ENCODE measurements at places on chromosomes 13 and 19. TPM values are rescaled to one million over a fixed set of nuclear protein-coding genes. Genes with fewer than 3 reads are reported as not detected.

Gene LIM2
- 0.32 TPM for polyA plus RNA-seq

Gene OR7A5
- not detected for polyA plus RNA-seq

Gene EFNB2
- 133 TPM for polyA plus RNA-seq

Gene DNM2
- 180 TPM for polyA plus RNA-seq

Gene NPAS1
- polyA plus RNA-seq: 1.3 TPM

Gene NTF4
- 4.5 TPM for polyA plus RNA-seq

Gene TJP3
- 10.9 TPM for polyA plus RNA-seq

Gene PEAK3
- 0.21 TPM for polyA plus RNA-seq

Gene CACNG7
- polyA plus RNA-seq: 0.99 TPM

Gene C1QTNF9B
- polyA plus RNA-seq: 0.32 TPM

Gene ZNF121
- polyA plus RNA-seq: 22.1 TPM

Gene DENND1C
- 39.1 TPM for polyA plus RNA-seq

Gene BST2
- 117 TPM for polyA plus RNA-seq

Gene GZMM
- polyA plus RNA-seq: 0.25 TPM

Gene GNA15
- polyA plus RNA-seq: 1.0 TPM

Gene CIRBP
- polyA plus RNA-seq: 817 TPM

Gene TMTC4
- 34.9 TPM for polyA plus RNA-seq

Gene PDX1
- not detected for polyA plus RNA-seq

Gene KLK11
- 0.30 TPM for polyA plus RNA-seq

Gene C1QTNF9
- 0.32 TPM for polyA plus RNA-seq

Gene VSIG10L
- 4.2 TPM for polyA plus RNA-seq

Gene TMEM272
- 0.66 TPM for polyA plus RNA-seq

Gene HCN2
- polyA plus RNA-seq: 0.58 TPM

Gene NCAN
- polyA plus RNA-seq: 0.09 TPM

Gene ZNF208
- polyA plus RNA-seq: 1.6 TPM

Gene TMEM143
- 14.6 TPM for polyA plus RNA-seq

Gene FLT3
- polyA plus RNA-seq: 0.27 TPM

Gene TEX30
- 30.9 TPM for polyA plus RNA-seq

Gene GIPC3
- polyA plus RNA-seq: 2.8 TPM

Gene RNF126
- polyA plus RNA-seq: 31.4 TPM

Gene MTUS2
- 0.92 TPM for polyA plus RNA-seq

Gene C19orf85
- polyA plus RNA-seq: not detected
